Stimulated activated CD4-positive, alpha-beta T cell treated with anti-CD3 and anti-CD28 coated beads, TNF-alpha, amount 100 ng/mL, for 1 hour (primary cell): ENCODE measurements at places on chromosomes 1 and 21.

GRCh38 chr1:5970610-5971273, 21.5 kb downstream of the NPHP4 start:
- DNase-seq = no peak

GRCh38 chr1:223102797-223103533, 40.1 kb downstream of the TLR5 start:
- DNase-seq = no peak

GRCh38 chr1:24142546-24143534, at the start of gene IL22RA1:
Gene IL22RA1 (minus strand): TSS chr1:24143140. CDS start chr1:24143082, 58 bp downstream.
- no peak for DNase-seq

DNA sequence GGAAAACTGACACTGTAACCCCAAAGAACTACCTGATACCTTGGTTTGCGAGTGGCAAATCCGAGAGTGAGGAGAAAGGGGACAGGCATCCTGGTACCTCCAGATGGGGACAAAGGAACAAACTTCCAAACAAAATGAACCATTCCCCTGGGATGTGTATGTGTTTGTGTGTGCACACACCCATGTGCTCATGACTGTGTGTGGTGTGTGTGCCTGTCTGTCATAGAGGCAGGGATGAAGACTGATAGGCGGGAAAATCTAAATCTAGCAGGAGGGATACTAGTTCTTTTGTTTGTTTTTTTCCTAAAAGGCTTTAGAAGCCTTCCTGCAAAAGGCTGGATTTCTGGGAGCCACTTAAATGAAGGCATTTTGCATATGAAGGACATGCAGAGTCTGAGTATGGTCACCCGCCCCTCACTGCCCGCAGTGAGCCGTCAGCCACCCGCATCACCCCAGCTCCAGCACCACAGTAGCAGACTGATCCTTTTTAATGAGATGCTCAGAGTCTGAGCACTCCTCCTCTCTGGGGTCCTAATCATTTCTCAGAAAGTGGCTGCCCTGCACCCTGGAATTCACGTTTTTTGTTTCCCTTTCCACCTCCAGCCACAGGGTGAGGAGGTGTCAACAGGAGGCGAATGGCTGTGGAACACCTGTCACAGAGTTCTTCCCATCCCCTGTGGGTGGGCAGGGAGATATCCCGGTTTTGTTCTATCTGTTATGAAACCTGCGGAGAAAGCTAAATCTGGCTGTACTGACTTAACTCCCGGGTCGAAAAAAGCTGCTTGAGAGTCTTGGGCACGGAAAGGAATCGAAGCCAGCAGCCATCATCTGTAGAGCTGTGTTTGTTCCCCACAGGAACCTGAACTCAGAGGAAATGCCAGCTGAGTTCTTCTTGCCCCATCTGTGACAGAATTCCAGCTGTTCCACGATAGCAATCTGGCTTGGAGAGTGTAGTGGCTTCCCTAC, 34.9 kb downstream of the UTP25 start:
- DNase-seq = no peak

- no peak for DNase-seq
Measured at GRCh38 chr1:38858833-38859560, 575 bp downstream of the RRAGC start.

GRCh38 chr1:85417017-85417416, 47.9 kb downstream of the DDAH1 start:
- DNase-seq = no peak

DNA sequence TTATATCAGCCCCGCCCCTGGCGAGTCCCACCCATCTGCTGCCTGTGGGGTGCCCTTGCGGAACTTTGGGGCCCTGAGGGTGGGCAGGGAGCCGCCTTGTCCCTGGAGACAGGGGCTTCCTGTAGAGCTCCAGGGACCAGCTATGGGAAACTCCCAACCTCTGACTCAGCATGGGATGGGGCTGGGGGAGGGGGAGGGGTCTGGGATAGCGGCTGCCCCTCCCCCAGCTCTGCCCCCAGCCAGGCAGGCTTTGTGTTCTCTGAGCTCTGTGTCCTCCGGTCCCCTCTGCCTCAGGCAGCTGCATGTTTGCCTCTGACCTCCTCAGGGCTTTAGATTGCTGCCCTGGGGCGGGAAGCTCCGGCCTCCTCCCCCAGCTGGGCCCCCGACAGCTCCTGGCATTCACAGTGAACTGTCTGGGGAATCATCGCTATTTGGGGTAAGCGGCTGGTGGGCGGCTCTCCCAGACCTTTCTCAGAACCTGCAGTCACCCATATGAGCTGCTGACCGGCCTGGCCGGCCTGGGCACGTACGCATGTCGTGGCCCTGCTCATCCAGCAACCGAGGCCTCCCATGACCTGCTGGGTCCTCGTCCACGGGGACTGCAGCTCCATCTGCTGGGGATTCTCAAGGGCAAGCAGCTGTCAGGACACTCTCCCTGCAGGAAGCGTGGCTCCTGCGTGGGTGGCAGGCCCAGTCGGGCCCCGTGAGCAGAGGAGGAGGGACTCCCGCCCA, 17.1 kb downstream of the ARHGEF16 start:
- DNase-seq = no peak

GRCh38 chr1:162908236-162908635, 47.3 kb upstream of the CCDC190 start:
- no peak for DNase-seq

GRCh38 chr1:15353839-15354579, 55.7 kb upstream of the EFHD2 start:
- DNase-seq = no peak

- no peak for DNase-seq
Measured at GRCh38 chr1:90046635-90047034, 51.7 kb downstream of the ZNF326 start.

GRCh38 chr1:164780863-164781262, 221.9 kb downstream of the PBX1 start:
- DNase-seq = no peak

DNA sequence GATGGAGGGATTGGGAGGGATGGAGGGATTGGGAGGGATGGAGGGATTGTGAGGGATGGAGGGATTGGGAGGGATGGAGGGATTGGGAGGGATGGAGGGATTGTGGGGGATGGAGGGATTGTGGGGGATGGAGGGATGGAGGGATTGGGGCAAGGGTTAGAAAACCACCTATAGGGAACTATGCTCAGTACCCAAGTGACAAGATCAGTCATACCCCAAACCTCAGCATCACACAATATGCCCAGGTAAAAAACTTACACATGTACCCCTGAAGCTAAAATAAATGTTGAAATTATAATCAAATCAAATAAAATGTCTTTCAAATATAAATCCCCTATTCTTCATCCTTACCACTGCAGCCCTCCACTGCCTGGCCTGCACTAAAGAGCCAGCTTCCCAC, 72.8 kb upstream of the HNRNPU start:
- no peak for DNase-seq

DNA sequence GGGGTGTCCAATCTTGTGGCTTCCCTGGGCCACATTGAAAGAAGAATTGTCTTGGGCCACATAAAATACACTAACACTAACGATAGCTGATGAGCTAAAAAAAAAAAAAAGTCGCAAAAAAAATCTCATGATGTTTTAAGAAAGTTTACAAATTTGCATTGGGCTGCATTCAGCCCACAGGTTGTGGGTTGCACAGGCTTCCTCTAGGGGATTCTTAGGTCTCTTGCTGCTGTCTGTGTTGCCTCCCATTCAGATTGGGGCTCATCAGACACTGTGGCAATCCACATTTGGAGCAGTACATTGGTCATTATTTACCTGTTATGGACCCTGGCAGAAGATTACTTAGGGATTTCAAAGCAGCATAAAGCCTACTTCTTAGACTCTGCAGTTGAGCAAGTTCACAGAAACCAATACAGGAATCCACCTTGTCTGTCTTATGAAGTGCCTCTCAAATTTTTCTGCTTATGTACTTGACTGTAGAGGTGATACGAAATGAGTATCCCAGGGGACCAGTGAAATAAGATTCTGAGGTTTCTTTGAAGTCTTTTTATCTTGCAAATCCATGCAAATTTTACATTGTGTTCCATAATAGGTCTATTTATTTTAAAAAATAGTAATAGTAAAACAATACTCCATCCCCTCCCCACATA, 205.5 kb downstream of the RPS6KC1 start:
- no peak for DNase-seq

GRCh38 chr1:175512637-175513412, 230.6 kb downstream of the TNR start:
- no peak for DNase-seq

DNA sequence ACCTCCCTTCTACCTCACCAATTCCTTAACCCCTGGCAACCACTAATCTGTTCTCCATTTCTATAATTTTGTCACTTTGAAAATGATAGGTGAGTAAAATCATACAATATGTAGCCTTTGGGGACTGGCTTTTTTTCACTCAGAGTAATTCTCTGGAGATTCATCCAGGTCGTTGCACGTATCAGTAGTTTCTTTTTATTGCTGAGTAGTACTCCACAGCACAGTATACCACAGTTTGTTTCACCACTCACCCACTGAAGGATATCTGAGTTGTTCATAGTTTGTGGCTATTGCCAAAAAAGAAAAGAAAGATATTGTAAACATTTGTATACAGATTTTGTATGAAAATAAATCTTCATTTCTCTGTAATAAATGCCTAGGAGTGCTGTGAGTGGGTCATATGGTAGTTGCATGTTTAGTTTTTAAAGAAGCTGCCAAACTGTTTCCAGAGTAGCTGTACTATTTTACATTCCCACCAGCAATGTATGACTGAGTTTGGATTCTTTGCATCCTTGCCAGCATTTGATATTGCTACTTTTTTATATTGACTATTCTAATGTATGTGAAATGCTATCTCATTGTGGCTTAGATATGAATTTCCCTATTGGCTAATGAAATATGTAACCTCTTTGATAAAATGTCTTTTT, 3.7 kb downstream of the CHD1L start:
- no peak for DNase-seq

- no peak for DNase-seq
Measured at GRCh38 chr21:17782051-17782450, 37.1 kb downstream of the C21orf91 start.

DNA sequence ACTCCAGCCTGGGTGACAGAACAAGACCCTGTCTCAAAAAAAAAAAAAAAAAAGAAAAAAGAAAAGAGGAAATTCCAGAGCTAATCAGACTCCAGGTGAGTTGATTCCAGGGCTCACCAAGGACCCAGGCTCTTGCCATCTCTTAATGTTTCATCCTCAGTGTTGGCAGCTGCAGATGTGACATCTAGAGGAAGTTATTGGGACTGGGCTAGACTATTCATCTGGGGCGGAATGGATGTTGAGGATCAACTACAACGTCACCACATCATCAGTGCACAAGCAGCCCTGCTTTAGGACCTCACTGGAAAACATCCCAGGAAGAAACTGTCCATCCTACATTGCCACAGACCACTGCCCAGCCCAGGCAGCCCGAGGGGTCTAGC, 28.6 kb upstream of the PARP1 start:
- DNase-seq = no peak

- no peak for DNase-seq
Measured at GRCh38 chr1:232600424-232601258, 29.3 kb downstream of the SIPA1L2 start.

- no peak for DNase-seq
Measured at GRCh38 chr1:50705041-50705440, 255.0 kb downstream of the FAF1 start.

DNA sequence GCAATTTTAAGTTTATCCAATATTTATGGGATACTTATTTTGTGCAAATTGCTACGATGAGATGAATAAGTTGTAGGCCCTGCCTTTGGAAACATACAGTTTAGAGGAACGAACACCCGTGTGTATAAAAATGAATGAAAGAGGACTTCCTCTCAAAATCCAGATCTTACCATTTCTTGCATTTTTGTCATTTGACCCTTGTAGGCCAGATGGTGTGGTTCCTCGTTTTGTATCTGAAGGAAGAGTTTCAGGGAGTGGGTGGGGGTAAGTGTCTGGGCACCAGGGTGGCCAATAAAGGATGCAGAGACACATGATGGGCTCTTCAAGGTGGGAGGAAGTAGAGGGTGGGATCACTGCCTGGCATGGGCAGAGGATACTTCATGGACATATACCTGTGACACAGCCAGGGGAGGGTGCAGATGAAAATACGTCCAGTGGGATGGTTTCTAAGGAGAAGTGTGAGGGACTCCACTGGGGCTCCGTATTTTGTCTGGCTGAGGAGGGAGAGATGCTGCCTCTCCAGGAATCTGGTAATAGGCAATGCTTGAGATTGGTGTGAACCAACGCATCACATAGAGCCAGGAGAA, 14.4 kb downstream of the MAPKAPK2 start:
- no peak for DNase-seq

DNA sequence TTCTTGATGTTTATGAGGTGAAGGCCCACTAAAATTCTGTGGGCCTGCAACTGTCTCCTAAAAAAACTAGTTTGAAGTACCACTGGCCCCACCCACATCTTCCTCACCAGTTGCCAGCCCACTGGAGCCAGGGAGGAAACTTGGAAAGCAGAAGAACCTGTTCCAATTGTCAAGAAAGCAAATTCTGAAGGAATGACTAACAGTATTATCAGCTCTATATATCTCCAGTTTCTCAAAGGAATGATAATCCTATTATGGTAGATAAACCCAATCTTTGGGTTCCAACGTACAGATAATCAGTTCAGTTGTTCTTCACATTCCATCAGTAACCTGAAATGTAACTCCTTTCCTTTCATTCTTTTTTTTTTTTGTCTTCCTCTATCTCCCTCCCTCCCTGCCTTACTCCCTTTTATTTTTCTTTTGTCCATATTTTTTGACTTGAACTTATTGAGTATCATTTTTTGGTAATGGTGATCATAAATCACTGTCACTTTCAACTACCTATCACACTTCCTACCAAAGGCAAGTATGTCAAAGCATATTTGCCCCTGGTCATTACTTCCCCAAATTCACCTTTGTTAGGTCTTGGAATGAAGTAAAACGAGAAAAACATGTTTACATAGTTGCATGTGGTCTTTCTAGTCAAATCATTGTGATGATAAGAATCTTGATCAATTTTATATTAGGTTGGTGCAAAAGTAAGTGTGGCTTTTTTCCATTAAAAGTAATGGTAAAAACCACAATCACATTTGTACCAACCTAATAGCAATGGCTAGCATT, 943.4 kb downstream of the TTLL7 start:
- DNase-seq = no peak

DNA sequence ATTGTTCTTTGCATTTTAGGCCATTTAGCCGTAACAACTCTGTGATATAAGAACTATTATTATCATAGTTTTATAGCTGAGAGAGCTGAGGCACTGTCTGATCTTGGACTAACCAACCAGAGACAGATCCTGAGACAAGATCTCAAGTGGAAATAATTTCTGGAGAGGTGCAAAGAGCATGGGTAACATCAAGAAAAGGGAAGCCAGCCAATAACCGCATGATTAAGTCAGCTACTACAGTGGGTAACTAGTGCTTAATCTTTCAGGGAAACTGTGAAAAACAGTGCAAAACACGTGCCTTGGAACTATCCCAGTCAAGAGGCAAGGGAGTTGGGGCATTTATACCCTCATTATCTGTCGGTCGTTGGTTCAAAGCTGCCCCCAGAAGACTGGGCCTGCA, 105.8 kb downstream of the OMA1 start:
- no peak for DNase-seq

DNA sequence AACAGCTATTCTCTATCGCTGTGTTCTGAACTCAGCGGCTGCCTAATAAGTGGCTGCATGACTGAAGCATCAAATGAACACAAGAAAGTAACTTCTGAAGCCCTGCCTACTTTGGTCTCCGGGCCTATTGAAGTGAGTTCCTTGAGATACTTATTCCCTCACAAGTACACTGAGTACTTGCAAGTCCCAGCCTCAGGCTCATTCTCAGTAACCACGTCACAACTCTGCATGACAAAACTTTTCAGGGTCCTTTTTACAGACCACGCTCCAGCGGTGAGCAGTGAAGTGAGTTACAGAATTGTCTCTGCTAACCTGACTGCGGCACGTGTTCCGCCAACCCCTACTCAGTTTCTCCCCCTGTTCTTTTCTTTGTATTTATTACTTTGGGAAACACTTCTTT, 1342.7 kb upstream of the ADGRL4 start:
- DNase-seq = no peak
